ENCODE measurements at places on chromosomes 1 and 21.
A peak's percentile ranks its signal among the peaks of the same experiment; 100 is the strongest.

- DNase-seq, result no peak
Observed at GRCh38 chr1:233290396-233291034, 5.0 kb downstream of the PCNX2 start.

GRCh38 chr1:59552007-59552406 lies 255.1 kb downstream of the FGGY start:
- no peak for DNase-seq

DNA sequence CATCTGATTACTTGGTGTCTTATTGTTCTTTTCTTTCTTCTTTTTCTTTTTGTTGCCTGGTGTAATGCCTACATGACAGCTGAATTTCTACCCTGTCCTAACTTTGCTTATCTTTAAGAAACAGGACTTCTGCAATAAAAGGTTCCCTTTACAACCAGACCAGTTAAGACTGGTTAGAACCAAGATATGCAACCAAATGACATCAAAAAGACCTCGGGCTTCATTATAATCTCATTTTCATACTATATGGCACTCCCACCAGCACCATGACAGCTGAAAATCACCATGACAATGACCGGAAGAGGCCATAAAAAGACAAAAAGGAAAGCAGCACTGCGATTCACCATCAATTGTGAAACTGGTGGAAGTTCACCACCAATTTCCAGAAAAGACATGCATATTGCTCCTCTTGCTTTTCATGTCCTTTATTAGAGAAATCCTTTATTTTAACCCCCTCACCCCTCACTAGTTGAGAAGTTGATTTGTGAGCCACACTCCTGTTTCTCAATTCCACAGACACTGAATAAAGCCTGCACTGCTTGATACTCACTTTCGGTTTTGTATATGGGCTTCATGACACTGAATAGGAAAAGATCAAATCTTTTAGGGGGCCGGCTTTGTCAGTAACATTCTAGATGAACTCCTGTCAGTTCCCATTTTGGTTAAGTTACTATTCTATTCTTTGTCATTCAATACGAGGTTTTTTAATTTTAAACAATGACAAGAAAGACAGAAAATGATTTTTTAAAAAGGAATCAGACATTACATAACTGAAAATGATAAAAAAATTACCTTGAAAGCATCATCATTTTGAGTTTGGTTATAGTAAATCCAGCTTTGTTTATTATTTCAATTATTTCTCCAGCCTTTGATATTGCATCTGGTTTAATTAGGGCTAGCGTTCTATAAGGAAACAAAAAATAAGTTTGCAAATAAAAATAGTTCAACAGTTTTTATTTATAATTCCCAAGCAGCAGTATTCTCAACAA lies 58.1 kb downstream of the NME7 start:
- no peak for DNase-seq

GRCh38 chr1:204731985-204732575 lies 46.5 kb upstream of the LRRN2 start:
- DNase-seq, result no peak

DNA sequence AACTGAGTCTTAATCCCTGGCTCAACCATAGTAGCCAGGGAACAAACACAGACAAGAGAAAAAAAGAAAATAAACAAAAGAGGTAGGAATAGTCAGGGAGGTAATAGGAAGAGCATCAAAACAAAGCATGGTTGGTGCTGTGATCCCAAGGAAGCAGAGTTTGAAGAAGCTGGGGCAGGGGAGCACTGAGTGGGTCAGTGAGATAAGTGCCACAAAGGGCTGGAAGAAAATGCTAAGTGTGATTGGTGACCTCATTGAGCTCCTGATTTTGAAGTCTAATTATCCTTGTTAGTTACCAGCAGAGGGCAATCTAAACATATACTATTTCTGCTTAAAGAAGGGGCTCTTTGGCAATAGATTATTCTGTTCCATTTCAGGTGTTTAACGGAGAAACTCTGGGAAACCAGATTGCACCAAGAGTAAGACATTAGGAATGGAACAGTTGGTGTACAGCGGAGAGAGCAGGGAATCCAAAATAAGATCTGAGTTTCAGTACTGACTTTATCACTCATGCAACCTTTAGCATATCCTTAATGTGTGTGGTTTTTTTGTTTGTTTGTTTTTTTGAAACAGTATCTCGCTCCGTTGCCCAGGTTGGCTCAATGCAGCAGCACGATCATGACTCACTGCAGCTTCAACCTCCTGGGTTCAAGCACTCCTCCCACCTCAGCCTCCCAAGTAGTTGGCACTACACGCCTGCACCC lies 30.7 kb upstream of the KIAA1614 start:
- no peak for DNase-seq

GRCh38 chr1:24351918-24352627 lies 32.9 kb downstream of the GRHL3 start:
- DNase-seq, result peak; percentile 1

GRCh38 chr21:26811482-26811881 lies 33.7 kb downstream of the ADAMTS1 start:
- DNase-seq, result no peak

DNA sequence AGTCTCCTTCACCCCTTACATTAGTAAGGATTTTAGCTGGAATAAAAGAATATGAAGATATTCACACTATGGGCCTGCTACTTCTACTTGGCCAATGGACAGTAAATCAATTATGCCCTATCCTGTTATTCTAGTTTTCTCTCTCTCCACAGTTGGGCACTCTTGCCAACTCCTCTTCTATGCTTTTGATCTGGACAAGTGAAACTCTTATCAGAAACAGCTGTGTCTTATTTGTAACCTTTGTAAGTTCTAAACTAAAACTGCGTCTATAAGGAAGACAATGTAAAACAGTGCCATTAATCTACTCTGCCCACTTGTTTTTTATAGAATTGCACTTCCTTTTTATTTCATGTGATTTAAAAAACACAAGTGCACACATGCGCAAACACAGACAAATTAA lies 244.0 kb upstream of the DMRTA2 start:
- no peak for DNase-seq

DNA sequence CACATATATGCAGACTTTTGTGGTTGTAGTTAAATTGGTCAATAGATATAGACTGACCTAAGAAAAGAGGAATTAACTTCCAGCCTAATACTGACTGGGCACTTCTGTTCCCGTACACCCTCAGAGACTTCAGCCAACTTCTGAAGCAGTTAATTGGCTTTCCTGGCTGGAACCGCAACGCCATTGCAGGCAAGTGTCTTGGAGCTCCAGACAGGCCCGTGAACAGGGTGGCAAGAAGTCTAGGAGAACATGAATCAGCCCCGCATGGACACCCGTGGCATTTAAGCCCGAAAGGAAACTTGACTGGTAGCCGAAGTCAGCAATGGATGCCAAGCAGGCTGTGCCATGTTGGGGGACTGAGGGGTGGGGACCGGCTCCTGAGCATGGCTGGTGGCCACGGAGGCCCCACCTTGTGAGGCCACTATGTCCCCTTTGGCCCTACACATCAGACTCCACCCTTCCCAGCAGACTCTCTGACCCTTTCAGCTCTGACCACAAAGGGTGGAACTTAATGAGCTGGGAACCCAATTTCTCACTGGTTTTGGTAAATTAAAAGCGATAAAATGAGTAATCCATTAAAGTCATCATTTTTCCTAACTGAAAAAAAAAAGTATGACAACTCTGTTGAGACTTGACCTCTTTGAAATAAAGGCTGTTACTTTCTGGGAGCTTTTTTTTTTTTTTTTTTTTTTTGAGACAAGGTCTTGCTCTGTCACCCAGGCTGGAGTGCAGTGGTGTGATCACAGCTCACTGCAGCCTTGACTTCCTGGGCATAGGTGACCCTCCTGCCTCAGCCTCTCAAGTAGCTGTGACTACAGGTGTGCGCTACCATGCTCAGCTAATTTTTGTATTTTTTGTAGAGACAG lies 54.1 kb downstream of the RUNX1 start:
- DNase-seq, result no peak

DNA sequence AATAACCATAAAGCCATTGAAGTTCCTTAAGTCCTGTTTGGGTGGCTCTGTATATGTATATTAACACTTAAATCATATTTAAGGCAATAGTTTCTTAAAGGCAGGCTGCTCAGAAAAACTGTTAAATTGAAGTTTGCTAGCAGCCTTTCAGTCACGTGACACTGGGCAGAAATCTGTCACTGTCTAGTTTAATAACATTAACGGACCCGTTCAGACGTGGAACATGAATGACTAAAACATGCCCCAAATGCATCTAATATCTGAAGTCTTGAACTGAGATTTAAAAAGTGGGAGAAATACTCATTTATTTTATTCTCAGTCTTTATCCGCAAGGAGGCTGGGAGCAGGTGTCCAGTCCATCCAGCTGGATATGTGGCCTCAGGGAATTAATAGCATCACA lies 3.3 kb upstream of the SPATA1 start:
- DNase-seq, result no peak

DNA sequence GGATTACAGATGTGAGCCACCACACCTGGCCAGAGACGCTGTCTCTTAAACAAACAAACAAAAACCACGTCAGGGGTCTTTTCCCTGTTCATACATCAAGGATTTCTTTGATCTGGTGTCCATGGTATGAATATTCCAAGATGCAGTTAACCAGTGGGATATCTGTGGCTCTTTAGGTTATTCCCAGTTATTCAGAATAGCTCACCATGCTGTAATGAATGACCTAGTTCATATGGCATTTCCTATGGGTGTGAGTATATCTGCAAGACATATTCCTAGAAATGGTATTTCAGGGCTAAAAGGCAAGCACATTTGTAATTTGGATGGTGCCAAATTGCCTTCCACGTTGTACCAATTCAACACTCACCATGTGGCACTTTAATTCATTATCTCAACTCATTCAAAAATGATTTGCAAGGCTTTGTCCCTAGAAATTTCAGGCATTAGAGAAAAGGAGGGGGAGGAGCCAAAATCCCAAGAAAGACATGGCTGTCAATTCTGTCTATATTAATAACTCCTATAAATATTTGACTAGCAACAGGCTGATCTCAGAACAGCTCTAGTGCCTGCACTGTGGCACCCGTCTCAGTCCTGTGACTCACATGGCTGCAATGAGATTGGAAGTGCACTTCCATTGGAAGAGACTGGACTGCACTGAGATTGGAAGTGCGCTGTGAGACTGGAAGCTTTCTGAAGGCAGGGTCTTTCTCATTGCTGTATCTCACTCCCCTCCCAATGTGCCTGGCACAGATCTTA lies 6.0 kb upstream of the STMN1 start:
- no peak for DNase-seq

- no peak for DNase-seq
Observed at GRCh38 chr1:101756411-101756810, 240.3 kb downstream of the OLFM3 start.

DNA sequence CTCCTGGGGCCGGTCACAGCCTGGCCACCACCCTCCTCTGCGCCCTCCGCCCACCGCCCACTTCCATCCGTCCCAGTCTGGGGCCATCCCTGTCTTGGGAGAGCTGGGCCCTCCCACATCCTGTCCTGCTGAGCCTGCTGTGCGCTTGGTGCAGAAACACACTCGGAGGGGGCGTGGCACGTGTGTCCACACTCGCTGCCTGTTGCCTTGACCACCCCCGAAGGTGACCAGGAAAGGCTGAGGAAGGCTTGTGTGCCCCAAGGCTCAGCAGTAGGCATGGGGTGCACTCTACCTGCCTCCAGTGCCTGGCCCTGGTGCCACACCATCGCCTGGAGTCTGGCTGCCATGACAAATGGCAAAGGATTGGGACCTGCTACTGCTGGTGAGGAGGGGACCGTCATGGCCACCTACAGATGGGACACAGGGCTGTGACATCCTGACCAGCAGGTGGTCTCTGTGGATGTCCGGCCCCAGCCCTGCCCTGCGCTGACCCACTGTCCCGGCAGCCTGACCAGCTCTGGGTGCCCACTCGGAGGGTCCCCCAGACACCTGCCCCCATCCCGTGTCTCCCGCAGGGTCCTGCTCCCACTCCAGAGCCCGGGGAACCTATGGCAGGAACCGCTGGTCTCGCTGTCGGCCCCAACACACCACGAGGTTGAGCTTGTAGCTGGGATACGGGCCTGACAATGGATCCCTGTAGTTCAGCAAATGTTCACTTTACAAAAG lies 23.2 kb upstream of the PTTG1IP start:
- no peak for DNase-seq

GRCh38 chr1:192958350-192958749 lies 100.8 kb downstream of the UCHL5 start:
- no peak for DNase-seq

DNA sequence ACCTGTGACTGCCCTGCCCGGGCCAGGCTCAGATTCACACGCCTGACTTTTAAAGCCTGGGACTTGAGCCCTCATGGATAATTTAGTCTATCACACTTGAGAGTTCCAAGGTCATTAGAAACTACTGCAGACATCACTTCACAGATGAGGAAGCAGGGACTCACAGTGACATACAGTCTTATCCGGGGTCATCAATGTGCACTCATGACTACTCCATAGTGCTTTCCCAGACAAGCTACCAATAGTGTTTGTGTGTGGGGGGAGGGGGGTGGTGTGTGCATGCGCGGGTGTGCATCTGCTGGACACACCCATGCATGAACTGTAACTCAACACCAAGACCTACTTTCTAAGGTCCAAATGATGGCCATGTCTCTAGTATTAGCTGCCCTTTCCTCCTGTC lies 16.1 kb upstream of the SLC5A9 start:
- no peak for DNase-seq

DNA sequence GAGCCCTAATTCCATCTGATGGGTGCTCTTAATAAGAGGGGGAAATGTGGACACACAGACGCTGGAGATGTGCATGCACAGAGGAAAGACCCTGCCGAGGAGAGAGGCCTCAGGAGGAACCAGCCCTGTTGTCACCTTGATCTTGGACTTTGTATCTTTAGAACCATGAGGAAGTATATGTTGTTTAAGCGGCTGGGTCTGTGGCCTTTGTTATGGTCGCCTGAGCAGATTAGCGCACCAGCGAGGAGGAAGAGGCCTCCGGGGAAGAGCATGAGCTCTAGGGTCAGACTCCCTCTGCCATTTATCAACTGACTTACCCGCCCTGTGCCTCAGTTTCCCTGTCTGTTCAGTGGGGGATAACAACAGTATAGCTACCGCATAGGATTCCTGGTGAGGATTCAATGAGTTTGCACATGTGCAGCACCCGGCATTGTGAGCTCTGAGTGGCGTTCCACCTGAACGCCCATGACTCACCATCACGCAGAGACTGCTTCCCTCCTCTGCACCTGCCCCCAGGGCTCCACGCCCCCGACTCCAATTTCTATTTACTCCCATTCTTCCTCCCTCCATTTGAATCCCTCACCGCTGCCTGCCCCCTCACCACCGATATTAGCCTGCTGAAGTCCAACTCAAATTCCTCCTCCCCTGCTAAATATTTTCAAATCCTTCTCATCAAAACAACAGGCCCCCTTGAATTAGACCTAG lies 67.2 kb downstream of the ATP5PO start:
- DNase-seq, result no peak

GRCh38 chr1:212295579-212295978 lies 10.4 kb downstream of the PPP2R5A start:
- DNase-seq, result no peak
